ENCODE measurements at places on chromosomes 5 and 9.

- no peak for DNase-seq
Measured at GRCh38 chr5:6728011-6728794, 15.0 kb downstream of the TENT4A start.

- DNase-seq: no peak
Measured at GRCh38 chr9:14768405-14769229, 46.1 kb upstream of the CER1 start.

DNA sequence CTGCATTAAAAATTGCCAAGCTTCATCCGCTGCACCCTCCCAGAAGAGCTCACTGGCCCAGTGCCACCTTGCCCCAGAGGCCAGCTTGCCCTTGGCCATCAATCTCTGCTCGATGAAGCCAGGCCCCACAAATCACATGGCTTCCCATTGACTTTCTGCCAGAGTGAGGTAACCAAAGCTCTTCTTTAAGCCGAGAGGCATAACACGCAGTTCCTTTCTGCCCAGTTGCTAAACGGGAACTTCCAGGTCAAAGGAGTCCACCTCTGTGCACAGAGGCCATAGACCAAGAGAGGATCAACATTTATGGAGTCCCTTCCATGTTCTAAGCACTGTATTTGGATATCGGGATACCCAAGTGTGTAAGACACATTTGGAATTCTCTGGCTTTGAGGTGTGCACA lies 208.8 kb downstream of the KIF4B start:
- no peak for DNase-seq

- DNase-seq: no peak
Measured at GRCh38 chr5:39093352-39093751, 19.2 kb upstream of the RICTOR start.
